Activated CD4-positive, alpha-beta T cell treated with anti-CD3 and anti-CD28 coated beads, Interleukin-2, Interleukin-6, amounts not matched to agents 100 ng/mL and 50 ng/mL, durations not matched to agents 16 hours and 8 hours (primary cell): ENCODE measurements at places on chromosomes 7 and 10.

GRCh38 chr7:130356121-130356875, 11.7 kb downstream of the CPA5 start:
- DNase-seq = no peak

DNA sequence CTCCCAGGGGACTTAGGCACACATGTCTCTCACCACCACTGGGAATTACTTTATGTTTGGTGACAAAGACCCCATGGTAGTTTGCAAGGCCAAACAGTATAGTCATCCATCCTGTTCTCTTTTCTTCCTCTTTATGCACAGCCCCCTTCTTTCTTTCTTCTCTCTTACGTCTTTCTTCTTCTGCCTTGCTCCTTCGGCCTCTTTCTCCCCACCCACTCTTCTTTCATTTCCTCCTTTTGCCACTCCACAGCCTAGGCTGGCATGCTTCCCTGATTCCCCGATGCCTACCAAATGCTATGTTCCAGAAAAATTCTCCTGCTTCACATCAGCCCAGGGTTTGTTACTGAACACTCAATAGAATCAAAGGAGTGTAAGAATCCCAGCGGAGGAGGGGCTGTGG, 62.4 kb upstream of the MKLN1 start:
- DNase-seq = no peak

GRCh38 chr7:139423091-139423490, 60.4 kb downstream of the KLRG2 start:
- DNase-seq = no peak

GRCh38 chr7:3336042-3336665, 35.1 kb downstream of the SDK1 start:
- no peak for DNase-seq

DNA sequence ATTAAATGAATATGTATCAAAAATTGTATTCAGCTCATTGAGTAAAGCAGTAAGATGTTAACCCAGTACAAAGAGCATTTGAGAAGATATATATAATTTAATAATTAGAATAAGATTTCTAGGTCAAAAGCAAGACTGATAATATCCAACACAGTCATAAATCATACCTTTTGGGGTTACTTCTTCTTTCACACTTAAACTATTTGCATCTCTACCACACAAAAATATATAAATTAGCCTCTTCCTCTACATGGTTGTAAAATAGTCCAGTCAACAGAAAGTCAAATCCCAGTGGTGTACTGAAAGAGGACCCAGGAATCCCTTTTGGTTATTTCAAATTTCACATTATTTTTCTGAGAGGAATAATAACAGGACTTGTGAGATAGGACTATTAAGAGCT, 204.6 kb upstream of the INHBA start:
- no peak for DNase-seq

GRCh38 chr7:138755842-138756590, 41.8 kb upstream of the TMEM213 start:
- no peak for DNase-seq

GRCh38 chr10:97822261-97822687, 27.4 kb upstream of the GOLGA7B start:
- DNase-seq = no peak

- peak; percentile 25 for DNase-seq
Observed at GRCh38 chr7:106864298-106865081, 592 bp upstream of the PIK3CG start.

DNA sequence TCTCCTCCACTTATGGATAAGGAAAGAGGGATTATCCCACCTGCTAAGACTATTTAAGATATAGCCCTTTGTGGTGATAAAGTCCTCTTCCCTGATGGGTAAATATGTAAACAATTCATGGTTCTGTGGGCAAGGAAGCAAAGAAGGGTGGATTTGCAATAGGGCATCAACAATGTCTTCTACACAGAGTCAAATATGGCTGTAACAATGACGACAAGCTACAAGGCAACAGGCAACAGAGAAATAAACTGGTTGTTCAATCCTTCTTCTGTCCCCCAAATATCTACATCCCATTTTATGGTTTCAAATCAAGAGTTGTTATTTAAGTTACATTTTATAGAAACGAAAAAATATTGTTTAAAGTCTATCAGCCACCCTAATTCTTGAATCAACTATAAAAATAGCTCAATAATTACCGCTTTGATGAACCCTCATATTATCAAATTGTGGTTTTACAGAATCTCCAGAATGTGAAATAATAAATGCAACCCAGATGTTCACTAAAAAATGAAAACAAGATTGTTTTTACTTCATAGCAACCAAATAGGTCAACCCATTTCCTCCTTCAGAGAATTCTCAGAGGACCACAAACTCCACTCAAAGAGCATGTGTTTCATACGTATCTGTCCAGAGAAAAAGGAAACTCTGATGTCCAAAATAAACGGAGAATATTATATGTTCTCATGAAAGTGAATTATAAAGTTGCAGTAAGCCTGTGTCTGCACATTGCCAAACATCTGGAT, 13.8 kb downstream of the CYTH3 start:
- DNase-seq = no peak

DNA sequence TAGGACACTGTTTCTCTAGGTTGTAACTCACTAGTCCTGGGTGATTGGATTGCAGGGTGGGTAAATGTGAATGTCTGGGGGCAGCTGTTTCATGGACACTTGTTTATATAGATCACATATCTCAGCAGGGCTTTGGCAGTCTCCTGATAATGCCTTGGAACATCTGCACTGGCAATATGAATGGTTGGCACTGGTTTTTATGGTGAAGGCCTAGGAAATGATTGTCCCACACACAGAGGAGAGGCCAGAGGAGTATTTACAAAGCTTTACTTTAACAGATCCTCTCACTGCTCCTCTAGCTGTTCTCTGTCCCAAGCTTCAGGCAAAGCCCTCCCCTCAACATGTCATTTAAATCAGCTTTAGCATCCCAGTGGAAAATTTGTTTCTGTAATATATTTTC, 171.3 kb upstream of the STEAP4 start:
- no peak for DNase-seq

GRCh38 chr10:47309408-47310089, 9.6 kb downstream of the GDF10 start:
- peak; percentile 7 for DNase-seq
